Anterior cingulate cortex (tissue), 58 donors: ENCODE measurements at places on chromosomes 11 and 22.

GRCh38 chr11:128865490-128865889, 1.6 kb downstream of the KCNJ1 start:
- no peak for DNase-seq

GRCh38 chr11:88249706-88250105, 74.5 kb upstream of the RAB38 start:
- no peak for DNase-seq

- DNase-seq: no peak
These were observed 44.9 kb downstream of the CPT1A start for GRCh38 chr11:68796801-68797200.

- DNase-seq: no peak
These were observed 69.9 kb downstream of the SLC5A12 start for GRCh38 chr11:26651916-26652315.

DNA sequence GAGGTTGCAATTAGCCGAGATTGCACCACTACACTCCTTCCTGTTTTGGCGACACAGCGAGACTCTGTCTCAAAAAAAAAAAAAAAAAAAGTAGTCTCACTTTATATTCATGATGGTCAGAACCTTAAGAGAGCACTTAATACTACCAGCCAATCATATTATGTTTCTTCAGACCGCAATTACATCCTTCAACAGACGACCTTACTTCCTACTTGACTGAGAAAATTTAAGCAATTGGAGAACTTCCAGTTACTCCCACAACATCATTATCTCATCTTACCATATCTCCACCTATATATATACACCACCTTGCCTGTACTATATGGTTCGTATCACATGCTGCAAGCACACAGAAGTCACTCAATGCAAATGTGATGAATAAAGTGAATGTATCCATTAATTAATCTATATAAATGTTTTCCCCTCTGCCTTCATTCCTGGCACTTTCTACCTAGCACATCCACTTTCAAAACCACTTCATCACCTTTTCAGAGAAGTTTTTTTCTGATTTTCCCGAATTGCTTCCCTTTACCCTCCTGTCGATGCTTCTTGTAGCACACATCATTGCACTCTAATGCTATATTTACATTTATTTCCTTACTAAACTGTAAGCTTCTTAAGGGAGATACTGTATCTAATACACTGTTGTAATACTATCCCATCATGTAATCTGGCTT, 13.8 kb downstream of the ATP5MG start:
- DNase-seq: no peak
